Breast epithelium (tissue), 4 donors: ENCODE measurements at places on chromosomes 2 and 18.

DNA sequence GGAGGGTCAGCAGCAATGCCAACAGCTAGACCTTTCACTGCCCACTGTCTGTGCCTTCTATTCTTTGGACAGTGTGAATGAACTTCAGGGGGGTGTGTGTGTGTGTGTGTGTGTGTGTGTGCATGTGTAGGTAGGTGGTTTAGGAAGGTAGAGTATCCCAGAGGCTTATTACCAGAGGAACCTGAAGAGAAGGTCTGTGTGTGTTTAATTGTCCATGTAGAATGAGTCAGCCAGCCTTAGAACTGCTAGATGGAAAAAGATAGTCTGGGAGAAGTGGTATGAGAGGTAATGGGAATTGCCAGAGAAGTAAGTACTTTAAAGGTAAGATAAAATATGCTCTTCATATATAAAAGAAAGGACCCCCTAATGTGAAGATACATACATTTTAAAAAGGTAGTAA lies 522.2 kb downstream of the PIK3C3 start:
- H3K36me3 ChIP-seq: no peaks in the 10 kb centered on the region
- no peak overlapping the region for H3K4me3 ChIP-seq
- H3K27me3 ChIP-seq: no peaks in the 10 kb centered on the region

GRCh38 chr2:192196421-192197194 lies 1.9 kb upstream of the TMEFF2 start:
- H3K27me3 ChIP-seq: no peaks in the 10 kb centered on the region
- DNase-seq: no peak
- no peak overlapping the region for H3K4me3 ChIP-seq
- H3K27ac ChIP-seq: no peak overlapping the region

- no peaks in the 10 kb centered on the region for H3K36me3 ChIP-seq
- no peaks in the 10 kb centered on the region for H3K4me1 ChIP-seq
- no peaks in the 10 kb centered on the region for H3K27me3 ChIP-seq
Observed at GRCh38 chr2:14932285-14932684, 299.8 kb downstream of the LRATD1 start.

- no peaks in the 10 kb centered on the region for H3K4me1 ChIP-seq
- no peak for DNase-seq
- no peak overlapping the region for H3K27ac ChIP-seq
- no peak overlapping the region for H3K4me3 ChIP-seq
- H3K36me3 ChIP-seq: no peaks in the 10 kb centered on the region
- H3K27me3 ChIP-seq: no peaks in the 10 kb centered on the region
Observed at GRCh38 chr2:72778410-72778809, 47.4 kb downstream of the EXOC6B start.

- H3K4me3 ChIP-seq: no peak overlapping the region
- no peak for DNase-seq
- H3K4me1 ChIP-seq: no peaks in the 10 kb centered on the region
- H3K36me3 ChIP-seq: no peaks in the 10 kb centered on the region
Observed at GRCh38 chr2:47249157-47249900, 94.2 kb upstream of the STPG4 start.

GRCh38 chr2:217966423-217967070 lies 36.2 kb downstream of the TNS1 start:
- peaks cover 6% of the 10 kb centered on the region for H3K4me1 ChIP-seq
- no peaks in the 10 kb centered on the region for H3K36me3 ChIP-seq
- H3K27ac ChIP-seq: peak overlapping the region; percentile 10
- no peak for DNase-seq
- H3K27me3 ChIP-seq: no peaks in the 10 kb centered on the region

DNA sequence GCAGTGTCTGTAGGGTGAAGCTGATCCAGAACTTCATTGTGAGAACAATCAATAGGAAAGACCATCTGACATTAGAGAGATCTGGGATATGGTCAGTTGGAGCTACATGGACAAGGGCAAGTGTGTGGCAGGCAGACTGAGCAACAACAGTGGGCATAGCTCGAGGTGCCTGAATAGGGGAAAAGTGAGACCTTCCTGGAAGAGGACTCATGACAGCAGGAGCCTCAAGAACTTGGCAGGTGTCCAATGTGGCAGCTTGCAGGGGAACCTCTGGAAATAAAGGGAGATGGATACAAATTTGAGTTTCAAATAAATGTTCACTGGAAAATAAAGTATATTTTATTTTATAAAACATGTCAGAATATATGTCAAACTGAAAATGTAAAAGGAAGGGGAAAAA lies 117.9 kb downstream of the TANC1 start:
- peaks cover 12% of the 10 kb centered on the region for H3K4me1 ChIP-seq
- no peak overlapping the region for H3K27ac ChIP-seq
- H3K27me3 ChIP-seq: no peaks in the 10 kb centered on the region
- H3K4me3 ChIP-seq: no peak overlapping the region
- no peaks in the 10 kb centered on the region for H3K36me3 ChIP-seq

DNA sequence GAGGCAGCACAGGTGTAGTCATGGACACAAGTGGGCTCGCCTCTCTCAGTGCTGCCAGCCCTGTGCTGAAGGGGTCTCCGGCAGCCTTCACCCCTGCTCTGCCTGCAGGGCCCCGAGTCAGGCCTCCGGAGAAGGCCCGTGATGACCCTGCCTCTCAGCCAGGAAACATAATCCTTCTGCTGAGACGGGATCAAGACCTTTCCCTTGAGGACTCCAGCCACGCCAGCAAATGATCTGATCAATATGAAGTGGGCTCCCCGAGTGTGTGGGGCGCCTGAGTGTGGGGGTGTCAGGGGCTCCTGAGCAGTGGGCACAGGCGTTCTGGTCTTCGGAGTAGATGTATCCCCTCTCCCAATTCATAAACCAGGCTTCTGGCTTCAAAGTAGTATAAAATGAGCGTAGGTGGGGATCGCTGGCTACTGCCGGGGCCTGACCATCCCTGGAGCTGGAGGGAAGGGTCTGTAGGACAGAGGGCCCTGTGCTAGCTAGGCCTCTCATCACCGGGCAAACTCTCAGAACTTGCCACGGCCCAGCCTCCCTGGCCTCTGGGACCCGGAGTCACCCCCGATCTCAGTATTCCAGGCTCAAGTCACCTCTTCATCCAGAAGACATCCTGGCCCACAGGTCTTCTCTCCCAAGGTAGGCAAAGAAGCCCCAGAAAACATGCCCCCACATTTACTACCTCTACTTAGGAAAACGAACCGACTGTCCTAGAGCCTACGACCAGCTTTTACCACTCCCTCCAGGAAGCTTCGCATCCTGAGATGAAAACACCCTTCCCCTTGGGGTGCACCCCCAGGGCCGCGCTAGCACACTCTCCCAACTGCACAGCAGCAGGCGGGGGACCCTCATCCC lies 33.6 kb downstream of the CRACDL start:
- no peak overlapping the region for H3K4me3 ChIP-seq
- peak; percentile 6 for DNase-seq
- no peak overlapping the region for H3K27ac ChIP-seq
- H3K4me1 ChIP-seq: no peaks in the 10 kb centered on the region

DNA sequence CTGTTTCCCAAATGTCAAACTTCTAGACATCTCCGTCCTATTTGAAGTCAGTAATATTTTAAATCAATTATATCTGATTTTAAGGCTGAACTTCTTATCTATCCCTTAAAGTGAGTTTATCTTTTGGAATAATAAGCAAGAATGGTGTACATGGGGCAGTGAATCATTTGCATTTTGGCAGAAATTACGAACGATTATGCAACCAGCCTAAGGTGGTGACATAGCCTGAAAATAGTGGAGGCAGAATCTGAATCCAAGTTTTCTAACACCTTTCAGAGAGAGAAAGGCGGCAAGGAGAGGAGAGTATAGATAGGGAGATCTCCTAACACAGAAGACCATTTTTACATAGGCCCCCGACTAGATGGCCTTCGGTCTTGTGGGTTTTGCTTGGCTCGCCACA lies 10.7 kb downstream of the ZBTB14 start:
- H3K27me3 ChIP-seq: no peaks in the 10 kb centered on the region
- no peak for DNase-seq
- no peak overlapping the region for H3K4me3 ChIP-seq

DNA sequence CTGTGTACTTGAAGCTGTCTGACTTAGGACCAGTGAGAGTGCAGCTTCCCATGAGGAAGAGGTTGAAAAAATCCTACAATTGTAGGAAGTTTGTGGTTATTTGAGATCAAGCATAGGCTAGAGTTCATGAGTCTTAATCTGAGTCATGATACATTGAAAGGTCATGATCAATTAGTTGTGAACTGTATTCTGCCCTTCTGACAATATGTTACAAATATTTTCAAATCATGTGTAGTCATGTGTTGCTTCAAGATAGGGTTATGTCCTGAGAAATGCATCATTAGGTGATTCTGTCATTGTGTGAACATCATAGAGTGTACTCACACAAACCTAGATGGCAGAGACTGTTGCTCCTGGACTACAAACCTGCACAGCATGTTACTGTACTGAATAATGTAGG lies 68.4 kb upstream of the MFF start:
- H3K36me3 ChIP-seq: no peaks in the 10 kb centered on the region
- DNase-seq: no peak
- no peaks in the 10 kb centered on the region for H3K4me1 ChIP-seq
- H3K27ac ChIP-seq: no peak overlapping the region

GRCh38 chr18:45399146-45399545 lies 216.1 kb upstream of the SLC14A2 start:
- H3K36me3 ChIP-seq: no peaks in the 10 kb centered on the region
- no peaks in the 10 kb centered on the region for H3K4me1 ChIP-seq

DNA sequence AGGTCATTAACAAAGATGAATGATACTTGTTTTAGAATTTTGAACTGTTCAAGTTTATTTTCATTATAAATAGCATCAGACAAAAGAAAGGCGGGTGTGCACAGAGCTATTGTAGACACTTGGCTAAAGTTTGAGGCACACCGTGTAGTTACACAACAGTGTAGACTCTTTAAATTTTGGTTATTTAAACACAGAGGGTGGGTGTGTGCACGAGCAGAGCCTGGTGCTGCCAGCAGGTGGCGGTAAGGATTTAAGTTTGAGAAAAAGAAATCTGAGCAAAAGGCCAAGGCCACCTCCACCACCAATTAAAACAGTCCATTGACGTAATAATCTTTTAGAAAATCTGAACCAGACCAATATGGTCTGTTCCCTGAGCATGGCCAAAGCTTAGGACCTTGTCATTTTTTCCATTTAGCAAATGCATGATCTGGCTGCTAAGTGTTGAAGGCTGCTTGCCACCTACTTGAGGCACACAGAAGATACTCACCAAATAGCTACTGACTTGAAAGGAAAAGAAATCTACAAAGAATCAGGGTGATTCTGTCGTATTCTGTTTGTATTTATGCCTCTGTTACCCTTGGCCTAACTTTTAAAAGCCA lies 14.3 kb downstream of the COPS7B start:
- no peaks in the 10 kb centered on the region for H3K27me3 ChIP-seq
- H3K36me3 ChIP-seq: no peaks in the 10 kb centered on the region
- H3K4me3 ChIP-seq: no peak overlapping the region
- no peak overlapping the region for H3K27ac ChIP-seq
- no peak for DNase-seq

DNA sequence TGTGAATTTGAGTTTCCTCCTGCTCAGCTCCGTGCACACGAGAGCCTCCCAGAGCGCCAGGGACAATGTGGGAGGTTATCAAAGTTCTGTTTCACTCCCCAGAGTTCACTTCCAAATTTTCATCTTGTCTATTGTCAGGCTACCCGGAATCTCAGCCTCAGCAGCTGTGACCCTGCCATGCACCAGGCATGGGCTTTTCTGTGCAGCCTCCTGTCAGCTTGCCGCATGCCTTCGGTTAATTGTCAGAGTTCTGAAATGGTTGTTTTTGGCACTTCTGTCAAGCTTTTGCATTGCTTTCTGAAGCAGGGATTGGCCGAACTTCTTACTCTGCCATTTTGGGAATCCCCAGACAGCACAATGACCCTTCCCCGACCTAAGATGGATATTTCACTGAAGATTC lies 60.4 kb downstream of the SH3YL1 start:
- DNase-seq: no peak
- H3K4me3 ChIP-seq: no peak overlapping the region
- H3K4me1 ChIP-seq: no peaks in the 10 kb centered on the region
- no peaks in the 10 kb centered on the region for H3K36me3 ChIP-seq

- H3K36me3 ChIP-seq: no peaks in the 10 kb centered on the region
- peak overlapping the region; percentile 50 for H3K27ac ChIP-seq
- DNase-seq: no peak
- no peaks in the 10 kb centered on the region for H3K4me1 ChIP-seq
Observed at GRCh38 chr2:65075605-65076344, 19.6 kb downstream of the CEP68 start.

DNA sequence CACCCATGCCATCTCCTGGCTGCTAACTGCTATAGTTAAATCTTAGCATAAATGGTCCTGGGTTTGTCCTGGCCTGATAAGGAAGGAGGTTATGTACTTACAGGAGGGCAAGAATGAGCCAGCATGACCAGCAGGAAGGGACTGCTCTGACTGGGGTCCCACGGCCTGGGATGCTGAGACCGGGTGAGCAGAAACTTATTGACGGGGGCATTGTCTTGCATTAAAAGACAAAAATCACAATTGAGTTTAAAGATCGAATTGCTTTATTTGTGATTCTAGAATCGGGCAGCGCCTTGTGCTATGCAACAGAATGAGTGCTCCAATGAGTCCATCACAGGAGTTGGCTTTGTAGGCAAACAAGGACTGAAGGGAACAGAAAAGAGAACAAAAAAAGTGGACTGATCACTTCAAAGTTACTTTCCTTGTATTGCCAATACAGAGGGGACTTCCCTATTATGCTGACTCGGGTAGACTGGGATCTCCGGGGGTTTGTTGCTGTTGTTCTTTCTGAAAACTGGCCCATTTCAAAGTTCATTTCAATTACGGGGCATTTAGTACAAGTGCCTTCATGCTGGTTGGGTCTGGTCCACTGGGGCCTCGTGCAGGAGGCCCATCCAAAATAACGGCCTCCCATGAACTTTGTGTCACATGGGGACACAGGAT lies 87.1 kb upstream of the SLC66A3 start:
- H3K27ac ChIP-seq: no peak overlapping the region
- no peak overlapping the region for H3K4me3 ChIP-seq
- H3K36me3 ChIP-seq: no peaks in the 10 kb centered on the region
- H3K27me3 ChIP-seq: no peaks in the 10 kb centered on the region
- no peaks in the 10 kb centered on the region for H3K4me1 ChIP-seq

DNA sequence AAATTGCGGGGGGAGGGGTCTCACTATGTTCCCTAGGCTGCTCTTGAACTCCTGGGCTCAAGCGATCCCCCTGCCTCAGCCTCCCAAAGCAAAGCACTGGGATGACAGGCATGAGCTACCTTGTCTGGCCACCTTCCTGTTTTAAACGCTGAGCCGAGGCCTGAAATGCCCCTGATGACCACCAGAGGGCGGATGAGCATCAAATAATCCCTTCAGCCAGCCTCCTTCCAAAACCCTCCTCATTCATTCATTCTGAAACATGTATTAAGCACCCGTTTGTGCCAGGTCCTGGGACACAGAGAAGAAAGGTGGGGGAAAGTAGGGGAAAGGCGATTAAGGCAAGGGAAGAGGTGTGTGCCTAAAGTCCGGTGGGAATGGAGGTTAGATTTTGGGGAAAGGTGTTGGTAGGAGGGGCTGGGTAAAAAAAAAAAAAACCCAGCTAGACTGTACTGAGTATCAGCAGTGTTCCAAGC lies 30.7 kb upstream of the PTMA start:
- no peaks in the 10 kb centered on the region for H3K4me1 ChIP-seq
- peak; percentile 85 for DNase-seq
- no peaks in the 10 kb centered on the region for H3K27me3 ChIP-seq
- no peak overlapping the region for H3K4me3 ChIP-seq
- no peaks in the 10 kb centered on the region for H3K36me3 ChIP-seq
